Progenitor cell of endocrine pancreas (in vitro differentiated cells): ENCODE measurements at places on chromosomes 16 and 17. TPM values are rescaled to one million over a fixed set of nuclear protein-coding genes. Genes with fewer than 3 reads are reported as not detected.

DNA sequence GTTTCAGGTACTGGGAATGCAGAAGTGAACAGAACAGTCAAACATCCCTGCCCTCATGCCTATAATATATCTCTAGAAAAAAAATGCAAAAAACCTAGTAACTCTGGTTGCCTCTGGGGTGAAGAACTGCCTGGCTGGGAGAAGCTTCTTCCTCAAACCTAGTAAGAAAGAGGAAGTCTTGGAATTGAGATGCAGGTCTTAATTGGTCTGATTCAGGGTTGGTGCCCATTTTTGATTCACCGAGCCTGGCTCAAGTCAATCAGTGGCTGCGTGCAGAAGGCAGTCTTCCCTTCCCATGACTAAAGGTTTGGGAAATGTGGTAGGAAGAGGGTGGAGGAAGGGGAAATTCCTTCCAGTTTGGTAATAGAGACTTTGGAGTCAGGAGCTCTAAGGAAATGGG lies 22.4 kb downstream of the CDRT15 start:
- DNase-seq: no peak

- no peak for DNase-seq
These were observed 13.9 kb upstream of the TMC7 start for GRCh38 chr16:18969855-18970240.

GRCh38 chr17:38544175-38544838 lies 61.4 kb downstream of the SRCIN1 start:
- no peak for DNase-seq

- no peak for DNase-seq
These were observed 1.1 kb upstream of the CD19 start for GRCh38 chr16:28930652-28931051.

DNA sequence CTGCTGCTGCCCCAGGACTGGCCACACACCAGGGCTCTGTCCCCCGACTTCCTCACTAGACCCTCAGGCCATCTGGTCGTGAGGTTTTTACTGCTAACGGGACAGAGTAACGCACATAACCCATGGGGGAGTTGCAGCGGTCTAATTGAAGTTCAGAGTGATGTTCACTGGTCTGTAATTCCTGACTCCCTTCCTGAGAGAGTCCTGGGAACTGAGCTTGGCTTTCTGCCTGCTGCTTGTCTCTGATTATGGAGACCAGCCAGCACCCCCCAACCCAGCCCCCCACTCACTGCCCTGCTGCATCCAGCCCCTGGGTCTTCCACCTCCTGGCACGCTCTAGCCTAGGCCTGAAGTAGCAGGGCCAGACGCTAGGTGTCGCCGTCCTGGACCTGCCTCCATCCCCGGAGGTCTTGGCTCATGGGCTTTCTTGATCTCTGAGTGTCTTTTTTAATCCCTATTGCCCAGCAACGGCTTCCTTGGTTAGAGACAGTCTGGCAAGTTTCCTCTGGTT lies 192.9 kb downstream of the CCDC182 start:
- DNase-seq: no peak

- no peak for DNase-seq
These were observed 137.9 kb upstream of the GSE1 start for GRCh38 chr16:85475233-85475632.

DNA sequence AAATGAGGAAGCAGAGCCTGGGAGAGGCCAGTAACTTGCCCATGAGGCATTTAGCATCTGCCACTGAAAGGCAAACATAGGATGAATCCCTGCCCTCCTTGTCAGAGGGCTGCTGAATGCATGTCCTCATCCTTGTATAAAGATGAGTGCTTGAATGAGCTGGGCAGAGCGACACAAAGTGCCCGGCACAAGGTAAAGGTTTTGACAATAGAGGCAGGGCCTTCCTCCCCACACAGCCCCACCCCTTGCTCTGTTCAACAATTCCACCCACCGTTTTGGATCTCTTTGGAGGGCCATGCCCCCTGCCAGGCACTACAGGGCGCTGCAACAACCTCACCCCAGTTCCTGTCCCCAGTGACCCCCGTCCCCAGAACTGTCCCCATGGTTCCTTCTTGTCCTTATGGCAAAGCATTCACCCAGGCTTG lies 1.4 kb upstream of the KRT19 start:
- DNase-seq: no peak

DNA sequence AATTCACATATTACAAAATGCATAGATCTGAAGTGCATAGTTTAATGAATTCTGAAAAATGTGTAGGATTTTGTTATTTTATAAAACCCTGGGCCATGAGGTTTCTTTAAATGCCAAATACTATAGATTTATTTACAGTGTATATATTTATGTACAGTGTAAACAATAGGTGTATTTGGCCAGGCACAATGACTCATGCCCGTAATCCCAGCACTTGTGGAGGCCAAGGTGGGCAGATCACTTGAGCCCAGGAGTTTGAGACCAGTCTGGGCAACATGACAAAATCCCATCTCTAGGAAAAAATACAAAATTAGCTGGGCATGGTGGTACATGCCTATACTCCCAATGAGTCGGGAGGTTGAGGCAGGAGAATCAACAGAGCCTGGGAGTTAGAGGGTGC lies 249.4 kb downstream of the PRKCA start:
- no peak for DNase-seq

DNA sequence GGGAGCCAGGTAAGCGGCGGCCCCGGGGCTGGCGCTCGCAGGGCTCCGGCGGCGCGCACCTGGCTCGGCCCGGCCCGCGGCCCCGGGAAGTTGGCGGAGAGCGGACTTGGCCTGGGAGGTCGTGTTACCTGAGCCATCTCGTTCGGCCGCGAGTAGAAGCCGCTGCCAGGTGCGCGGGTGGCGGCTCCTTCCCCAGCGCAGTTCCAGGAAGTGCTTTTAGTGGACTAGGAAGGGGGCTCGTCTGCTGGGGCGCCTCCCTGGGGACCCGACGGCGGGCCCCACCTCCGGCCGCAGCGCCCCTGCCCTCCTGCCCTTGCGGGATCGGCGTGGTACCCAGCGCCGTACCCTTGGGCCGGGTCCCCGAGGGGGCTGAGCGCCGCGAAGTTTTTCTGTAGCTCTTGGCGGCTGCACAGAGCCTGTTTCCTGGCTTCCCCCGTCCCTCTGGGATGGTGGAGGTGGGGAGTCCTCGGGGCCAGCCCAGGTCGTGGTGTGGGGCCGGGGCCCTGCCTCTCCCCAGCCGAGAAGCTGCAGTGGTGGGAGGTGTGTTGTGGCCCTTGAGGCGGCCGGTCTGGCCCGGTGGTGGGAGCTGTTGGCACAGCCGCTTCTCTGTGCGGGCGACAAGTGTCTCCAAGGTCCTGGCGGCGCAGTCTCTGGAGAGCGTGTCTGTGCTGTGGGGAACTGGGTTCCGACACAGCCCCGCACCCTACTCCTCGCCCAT lies 96.9 kb downstream of the RAB11FIP4 start:
- DNase-seq: no peak

GRCh38 chr16:67707790-67708189 lies 11.3 kb downstream of the GFOD2 start:
- DNase-seq: no peak

- DNase-seq: no peak
These were observed 182.7 kb downstream of the RPTOR start for GRCh38 chr17:80727409-80727755.

GRCh38 chr16:50266337-50267091 lies at the start of gene ADCY7:
TSS of gene ADCY7 (plus strand) at chr16:50266551. CDS start at chr16:50288180, 21,629 bp downstream.
- no peak for DNase-seq

GRCh38 chr16:66903544-66904427 lies 14.9 kb downstream of the CDH16 start:
- no peak for DNase-seq

DNA sequence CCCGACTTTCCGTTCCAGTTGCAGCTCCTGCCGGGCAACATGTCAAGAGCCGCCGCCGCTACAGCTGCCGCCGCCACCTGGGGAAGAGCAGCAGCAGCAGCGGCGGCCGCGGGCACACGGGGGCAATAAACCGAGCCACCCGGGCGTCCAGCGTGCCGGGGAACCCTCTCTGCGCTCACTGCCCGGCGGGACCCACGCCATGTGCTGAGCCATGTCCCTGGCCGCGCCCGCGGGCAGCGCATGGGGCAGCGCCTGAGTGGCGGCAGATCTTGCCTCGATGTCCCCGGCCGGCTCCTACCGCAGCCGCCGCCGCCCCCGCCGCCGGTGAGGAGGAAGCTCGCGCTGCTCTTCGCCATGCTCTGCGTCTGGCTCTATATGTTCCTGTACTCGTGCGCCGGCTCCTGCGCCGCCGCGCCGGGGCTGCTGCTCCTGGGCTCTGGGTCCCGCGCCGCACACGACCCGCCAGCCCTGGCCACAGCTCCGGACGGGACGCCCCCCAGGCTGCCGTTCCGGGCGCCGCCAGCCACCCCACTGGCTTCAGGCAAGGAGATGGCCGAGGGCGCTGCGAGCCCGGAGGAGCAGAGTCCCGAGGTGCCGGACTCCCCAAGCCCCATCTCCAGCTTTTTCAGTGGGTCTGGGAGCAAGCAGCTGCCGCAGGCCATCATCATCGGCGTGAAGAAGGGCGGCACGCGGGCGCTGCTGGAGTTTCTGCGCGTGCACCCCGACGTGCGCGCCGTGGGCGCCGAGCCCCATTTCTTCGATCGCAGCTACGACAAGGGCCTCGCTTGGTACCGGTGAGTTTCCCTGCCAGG lies 604 bp downstream of the HS3ST3B1 start:
- peak; percentile 24 for DNase-seq

TP53TG3B gene
- total RNA-seq: not detected in 2 replicates

IRF8 gene
- 2.0 TPM in 2 replicates for total RNA-seq

XAF1 gene
- not detected in 2 replicates for total RNA-seq

SDK2 gene
- 6.7 and 7.1 TPM in 2 replicates for total RNA-seq

EFNB3 gene
- 32.3 and 34.5 TPM in 2 replicates for total RNA-seq

CLEC18B gene
- total RNA-seq: 3.0 and 3.5 TPM in 2 replicates

ITGAD gene
- total RNA-seq: not detected in 2 replicates

ALOX15B gene
- total RNA-seq: not detected in 2 replicates

CCL3 gene
- total RNA-seq: not detected in 2 replicates

CHST6 gene
- total RNA-seq: 7.7 and 8.4 TPM in 2 replicates

PRDM7 gene
- total RNA-seq: not detected in 2 replicates

SMIM36 gene
- total RNA-seq: not detected in 2 replicates
